ENCODE measurements at places on chromosomes 3 and 15. TPM values are rescaled to one million over a fixed set of nuclear protein-coding genes. Genes with fewer than 3 reads are reported as not detected.

The GOLGA8S gene
- not detected for total RNA-seq

GRCh38 chr3:99240700-99241099 is 339.2 kb upstream of the DCBLD2 start:
- DNase-seq, result no peak

The MED12L gene
- total RNA-seq, result 0.09 TPM

- no peak for DNase-seq
Measured at GRCh38 chr3:185737020-185737419, 87.8 kb downstream of the IGF2BP2 start.

- no peak for DNase-seq
Measured at GRCh38 chr15:89359471-89360293, 25.1 kb upstream of the POLG start.

The NMNAT3 gene
- total RNA-seq, result 14.9 TPM

The NFKBIZ gene
- total RNA-seq, result 70.1 TPM

The NDN gene
- total RNA-seq, result 23.8 TPM

The LRTM1 gene
- total RNA-seq, result not detected

DNA sequence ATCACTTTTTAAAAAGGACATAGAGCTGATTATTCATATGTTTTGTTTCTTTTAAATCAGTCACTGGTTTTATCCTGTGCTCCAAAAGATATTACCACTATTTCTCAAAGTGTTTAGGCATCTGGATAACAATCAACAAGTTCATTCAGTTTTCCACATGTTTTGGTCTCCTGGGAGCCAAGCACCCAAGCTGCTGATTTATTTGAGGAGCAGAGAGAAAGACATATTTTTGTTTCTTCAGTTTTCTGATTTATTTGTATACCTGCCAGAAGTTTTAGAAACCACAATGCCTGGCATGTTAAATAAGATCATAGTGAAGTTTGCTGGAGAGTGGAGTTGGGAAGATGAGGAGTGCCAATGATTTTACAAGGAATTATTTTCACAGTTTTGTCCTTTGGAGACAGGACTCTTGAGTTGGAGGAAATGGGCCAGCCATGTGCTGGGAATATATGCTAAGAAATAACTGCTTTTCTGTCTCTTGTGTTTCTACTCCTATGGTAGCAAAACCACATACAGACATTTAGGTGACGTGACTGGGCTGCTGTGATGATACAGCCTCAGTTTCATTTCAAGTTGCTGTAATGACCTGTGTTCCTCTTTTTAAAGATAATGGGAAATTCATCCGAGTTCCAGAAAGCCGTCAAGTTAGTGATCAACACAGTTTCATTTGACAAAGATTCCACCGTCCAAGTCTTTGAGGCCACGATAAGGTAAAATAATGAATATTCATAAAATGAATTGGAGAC is 11.7 kb downstream of the EDEM1 start:
- DNase-seq, result peak; percentile 59

DNA sequence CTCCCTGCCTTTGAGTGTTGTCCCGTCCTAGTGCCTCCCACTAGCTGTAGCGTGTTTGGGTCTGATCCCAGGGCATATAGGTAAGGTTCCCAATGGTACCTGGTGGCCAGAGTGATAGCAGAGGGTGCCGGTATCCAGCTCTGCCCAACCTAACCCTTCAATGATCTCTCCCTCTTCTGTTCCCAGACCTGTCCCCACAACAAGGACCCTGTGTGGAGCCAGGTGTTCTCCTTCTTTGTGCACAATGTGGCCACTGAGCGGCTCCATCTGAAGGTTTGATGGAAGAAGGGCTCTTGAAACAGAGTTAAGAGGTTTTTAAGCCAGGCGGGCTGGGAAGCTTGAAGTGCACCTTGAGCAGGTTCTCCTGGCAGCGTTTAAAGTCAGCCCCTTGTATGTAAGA is 35.5 kb downstream of the ESYT3 start:
- no peak for DNase-seq

The CCRL2 gene
- total RNA-seq, result 16.0 TPM

- DNase-seq, result peak; percentile 62
Measured at GRCh38 chr3:69085168-69085832, 563 bp downstream of the ARL6IP5 start.

GRCh38 chr15:29008846-29009245 is 123.1 kb downstream of the APBA2 start:
- DNase-seq, result no peak

The TUSC2 gene
- total RNA-seq, result 18.2 TPM

DNA sequence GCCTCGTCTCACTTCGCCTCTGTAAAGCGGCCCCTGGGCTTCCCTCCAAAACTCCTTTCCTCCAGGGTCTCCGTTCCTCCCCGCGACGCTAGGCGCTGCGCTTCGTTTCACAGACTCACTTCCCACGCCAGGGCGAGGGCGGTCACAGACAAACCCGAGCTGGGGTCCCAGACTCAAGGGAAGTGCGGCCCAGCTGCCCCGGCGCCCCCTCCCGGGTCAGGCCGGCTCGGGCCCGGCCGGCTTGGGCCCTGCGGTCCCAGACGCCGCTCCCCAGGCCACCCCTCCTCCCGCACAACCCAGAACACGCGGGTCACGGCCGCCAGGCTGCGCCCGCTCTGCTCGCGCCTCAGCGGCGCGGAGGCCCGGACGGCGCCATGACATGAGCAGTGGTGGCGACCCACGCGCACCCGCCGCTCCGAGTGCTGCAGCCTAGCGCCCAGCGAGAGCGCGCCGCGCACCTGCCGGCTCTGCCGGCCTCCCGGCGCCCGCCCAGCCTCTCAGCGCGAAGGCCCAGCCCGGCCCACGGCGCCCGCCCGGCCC is 547 bp downstream of the NUP210 start:
- peak; percentile 74 for DNase-seq

- no peak for DNase-seq
Measured at GRCh38 chr15:28003302-28004037, 95.6 kb downstream of the OCA2 start.

- peak; percentile 19 for DNase-seq
Measured at GRCh38 chr3:127056281-127056680, 73.4 kb downstream of the PLXNA1 start.

DNA sequence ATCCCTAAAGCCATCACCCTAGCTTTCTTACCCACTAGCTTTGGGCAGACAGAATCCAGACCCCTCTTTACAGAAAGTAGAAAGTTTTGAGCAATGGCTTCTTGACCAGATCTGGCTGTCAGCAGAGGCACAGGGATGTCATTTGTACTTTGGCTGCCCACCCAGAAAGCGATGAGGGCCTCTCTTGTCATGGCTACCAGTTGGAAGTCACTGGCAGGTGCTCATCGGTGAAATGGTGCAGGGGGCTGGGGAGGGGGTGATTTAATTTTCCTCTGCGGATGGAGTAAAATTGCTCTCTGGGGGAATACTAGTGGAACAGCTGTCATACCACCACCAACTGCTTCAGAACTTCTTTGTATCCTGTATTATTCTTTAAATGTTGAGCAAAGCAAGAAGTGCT is 393.7 kb downstream of the LSAMP start:
- no peak for DNase-seq

DNA sequence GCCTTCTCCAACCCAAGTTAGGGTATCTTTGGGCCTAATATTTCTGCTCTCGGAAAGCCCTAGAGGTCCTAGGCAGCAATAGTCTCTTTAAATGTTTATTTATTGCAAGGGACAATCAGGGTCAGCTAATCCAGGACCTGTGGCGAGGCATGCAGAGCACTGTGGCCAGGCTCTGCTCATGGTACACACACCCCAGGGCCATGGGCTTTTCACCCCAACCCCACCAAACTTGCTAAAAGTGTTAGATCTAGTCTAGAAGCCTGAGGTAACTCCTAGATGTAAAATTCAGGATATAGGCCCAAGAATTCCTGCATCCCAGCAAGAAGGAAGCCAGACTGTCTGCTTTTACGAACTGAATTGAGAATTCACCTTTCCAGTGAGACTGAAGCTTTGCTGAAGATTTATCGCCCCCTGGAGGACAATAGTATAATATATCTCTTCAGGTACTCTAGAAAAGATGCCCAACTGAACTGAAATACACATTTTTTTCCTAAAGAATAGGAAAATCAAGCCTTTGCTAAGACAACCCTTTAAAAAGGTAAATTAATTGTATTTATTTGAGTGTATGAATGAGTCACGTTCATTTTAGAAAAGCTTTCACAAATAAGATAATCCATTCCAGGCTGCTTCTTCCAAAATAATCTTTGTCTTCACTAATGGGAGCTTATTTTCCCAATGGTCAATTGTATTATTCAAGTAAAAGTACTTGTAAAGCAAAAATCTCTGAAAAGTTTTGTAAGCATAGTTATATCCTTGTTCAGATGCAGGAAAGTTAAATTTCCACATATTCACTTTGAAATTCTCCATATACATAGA is 89.8 kb downstream of the LRRC3B start:
- no peak for DNase-seq

DNA sequence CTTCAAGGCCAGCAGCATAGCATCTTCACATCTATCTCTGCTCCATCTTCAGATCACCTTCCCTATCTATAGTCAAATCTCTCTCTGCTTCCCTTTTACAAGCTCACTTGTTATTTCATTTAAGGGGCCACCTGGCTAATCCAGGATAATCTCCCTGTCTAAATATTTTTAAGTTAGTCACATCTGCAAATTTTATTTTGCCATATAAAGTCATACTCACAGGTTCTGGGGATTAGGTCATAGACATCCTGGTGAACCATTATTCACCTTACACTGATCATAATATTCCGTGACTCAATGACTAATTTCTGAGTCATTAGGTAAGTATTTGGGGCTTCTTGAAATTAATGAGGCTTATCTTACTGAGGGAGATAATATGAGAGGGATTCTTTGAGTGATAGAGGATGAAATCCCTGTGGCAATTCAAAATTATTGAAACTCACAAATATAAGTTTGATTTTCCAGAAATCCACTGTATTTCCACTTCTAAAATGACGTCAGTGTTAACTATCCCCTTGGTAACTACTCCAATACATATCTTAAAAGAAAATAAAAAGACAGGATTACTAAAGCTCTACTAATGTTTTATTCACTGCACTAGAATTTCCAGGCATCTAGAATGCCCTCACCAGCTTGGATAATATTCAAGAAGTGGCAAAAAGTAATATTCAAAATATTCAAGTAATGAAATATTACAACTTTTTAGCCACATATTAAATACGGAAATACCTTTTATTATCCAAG is 93.7 kb upstream of the RBMS3 start:
- DNase-seq, result no peak

DNA sequence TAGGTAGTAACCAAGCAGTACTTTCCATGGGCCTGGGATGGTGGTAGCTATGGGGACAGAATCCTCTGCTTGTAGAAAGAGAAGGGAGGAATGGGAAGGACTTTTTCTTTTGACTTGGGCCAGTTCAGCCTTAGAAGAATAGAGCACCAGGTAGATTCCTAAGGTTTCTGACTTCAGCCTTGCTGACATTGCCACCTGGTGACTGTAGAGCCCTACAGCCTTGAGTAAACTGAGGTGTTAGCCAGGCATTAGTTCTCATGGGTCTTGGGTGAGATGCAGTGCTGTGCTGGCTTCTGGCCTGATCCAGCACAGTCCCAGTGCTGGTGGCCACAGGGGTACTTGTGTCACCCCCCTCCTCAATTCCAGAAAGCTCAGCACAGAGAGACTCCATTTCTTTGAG is 171.1 kb downstream of the ZBBX start:
- no peak for DNase-seq

DNA sequence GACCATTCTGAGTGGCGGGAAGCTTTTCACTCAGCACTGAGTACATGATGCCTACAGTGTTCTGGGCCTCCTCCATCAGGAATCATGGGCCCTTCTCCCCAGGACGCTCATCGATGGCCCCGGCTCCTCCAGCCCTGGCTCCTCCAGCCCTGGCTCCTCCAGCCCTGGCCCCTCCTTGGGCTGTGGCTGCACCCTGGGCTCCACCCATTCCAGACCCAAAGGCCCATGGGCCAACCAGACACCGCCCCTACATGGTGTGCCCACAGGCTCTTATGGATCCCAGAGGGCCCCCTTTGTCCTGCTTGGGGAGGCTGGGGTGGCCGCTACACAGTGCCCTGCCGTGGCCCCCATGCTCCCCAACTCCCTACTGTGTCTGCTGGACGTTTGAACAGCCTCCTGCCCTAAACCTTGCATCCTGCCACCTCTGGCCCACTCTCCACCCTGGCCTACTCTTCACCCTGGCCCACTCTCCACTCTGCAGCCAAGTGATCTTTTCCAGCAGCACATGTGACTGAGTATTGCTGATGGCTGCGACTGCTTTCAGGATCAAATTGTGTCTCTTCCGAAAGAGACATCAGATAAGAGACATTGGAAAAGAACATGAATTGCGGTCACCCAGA is 57.9 kb downstream of the APBA2 start:
- DNase-seq, result peak; percentile 29

- DNase-seq, result no peak
Measured at GRCh38 chr3:78368636-78369345, 1328.9 kb downstream of the ROBO2 start.

Measured in Peyer's patch (tissue), 4 donors.